Karpas-422 (cell line): ENCODE measurements at places on chromosomes 4 and X.

GRCh38 chr4:108700081-108700757 lies 49.8 kb downstream of the OSTC start:
- DNase-seq, result no peak

DNA sequence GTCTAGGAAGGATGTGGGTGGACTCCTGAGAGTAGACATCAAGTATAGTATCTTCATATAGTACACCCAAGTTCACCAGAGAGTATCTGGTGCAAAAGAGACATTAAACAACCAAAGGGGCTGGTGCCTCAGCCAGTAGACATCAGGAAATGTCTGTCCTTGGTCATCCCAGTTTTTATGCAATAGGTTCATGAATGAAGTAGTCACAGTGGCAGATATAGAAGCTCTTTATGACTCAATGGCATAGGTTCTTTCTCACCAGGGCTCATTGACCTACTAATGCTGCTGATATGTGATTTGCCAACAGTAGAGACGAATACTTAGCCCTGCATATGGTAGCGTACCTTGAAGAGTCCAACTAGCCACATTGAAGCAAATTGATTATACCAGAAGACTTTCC lies 45.0 kb upstream of the CCDC149 start:
- no peak for DNase-seq

DNA sequence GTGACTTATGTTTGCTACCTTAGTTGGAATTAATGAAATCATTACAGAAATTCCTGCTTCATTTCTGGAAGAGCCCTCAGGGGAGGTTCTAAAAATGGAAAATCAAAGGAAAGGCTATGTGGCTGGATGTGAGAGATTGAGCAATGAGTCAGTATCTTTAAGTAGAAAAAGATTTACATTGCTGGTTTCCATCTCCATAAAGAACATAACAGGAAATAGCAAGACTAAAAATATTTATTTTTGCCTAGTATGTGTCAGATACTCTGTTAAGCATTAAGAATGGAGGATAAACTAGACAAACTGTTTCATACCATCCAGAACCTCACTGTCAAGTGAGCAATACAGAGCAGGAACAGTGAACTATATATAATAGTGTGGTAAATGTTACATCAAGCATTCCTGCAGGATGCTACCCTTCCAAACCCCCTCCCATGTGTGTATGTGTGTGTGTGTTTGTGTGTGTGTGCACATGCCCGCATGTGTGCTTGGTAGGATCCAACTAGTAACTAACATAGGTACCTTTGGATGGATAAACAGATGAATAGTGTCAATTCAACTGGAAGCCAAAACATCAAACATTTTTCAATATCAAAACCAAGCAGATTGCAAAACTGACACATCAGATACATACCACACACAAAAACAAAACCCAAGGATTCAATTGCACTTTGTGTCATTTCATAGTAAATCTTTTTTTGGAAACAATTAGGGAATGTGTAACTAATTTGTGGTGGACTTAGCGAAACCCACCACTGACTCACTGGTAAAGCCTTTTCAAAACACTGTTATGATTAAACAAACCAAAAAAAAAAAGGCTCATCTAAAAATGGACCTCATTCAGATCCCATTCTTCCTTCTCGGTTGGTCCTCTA lies 223.4 kb downstream of the SHROOM3 start:
- DNase-seq, result no peak

GRCh38 chrX:1239681-1240142 lies 27.3 kb upstream of the CRLF2 start:
- no peak for DNase-seq

DNA sequence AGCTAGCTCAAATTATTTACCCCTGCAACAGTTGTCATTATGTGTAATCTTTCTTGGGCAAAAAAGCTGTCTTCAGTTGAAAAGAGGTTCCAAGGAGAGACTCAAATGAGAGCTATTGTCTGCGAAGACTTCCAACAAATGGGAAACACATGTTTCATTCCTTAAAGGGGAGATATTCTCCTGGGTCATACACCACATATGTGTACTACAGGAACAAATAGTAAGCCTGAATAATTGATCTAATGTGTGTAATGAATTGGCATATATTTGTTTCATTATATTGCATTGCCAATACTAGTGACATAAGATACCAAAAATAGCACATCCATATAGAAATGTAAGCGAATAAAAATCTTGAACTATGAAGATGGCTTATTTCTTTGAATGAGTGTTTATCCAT lies 950.9 kb upstream of the NDST4 start:
- DNase-seq, result no peak

DNA sequence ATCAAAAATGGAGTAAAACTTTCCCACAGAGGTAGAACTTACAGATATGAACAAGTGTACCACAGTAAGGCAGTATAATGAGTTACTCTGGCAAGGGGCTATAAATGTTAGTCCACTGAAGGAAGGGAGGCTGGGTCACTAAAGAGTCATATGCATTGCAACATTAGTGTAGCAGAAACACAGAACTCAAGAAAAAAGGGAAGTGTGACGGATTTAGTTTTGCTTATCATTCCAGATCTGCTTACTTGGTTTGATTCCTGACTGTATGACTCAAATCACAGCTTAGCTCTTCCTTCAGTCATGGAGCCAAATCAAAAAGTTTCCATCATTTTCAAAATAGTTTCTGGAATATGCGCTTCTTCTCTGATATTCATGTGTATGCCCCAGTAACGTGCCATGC lies 148.7 kb downstream of the FSTL5 start:
- no peak for DNase-seq

GRCh38 chr4:1636490-1637211 lies 47.5 kb downstream of the FAM53A start:
- no peak for DNase-seq

DNA sequence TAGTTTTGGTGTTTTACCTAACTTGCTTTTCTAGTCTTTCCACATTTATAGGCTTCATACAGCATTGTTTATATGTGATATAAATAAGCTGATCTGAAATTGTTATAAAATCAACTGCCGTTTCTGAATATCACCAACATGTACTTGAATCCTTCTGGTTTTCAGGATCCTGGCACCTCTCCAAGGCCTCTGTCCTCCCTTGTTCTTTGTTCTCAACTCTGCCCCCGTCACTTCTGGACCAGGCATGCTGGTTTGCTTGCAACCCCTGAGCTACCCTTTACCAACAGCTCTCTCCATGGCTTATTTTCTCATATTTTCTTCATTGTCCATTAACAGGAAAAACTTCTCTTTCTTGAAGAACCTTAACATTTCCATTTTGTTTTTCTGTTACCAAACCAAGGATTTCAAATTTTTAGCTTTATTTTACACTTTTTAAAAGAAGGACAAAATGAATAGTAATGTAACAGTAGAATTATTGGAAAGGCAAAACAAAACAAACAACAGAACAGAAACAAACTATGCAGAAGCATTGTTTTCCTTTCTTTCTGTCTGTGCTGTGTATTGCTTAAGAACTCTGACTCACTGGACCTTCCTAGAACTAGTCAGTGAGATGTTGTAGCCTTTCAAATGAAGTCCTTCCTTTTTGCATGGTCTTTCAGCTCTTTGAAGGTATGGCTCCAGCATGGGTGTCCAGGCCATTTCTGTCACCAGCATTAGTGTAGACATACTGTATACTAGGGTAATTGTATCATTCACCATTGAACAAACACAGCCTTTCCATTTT lies 44.8 kb downstream of the BANK1 start:
- no peak for DNase-seq

DNA sequence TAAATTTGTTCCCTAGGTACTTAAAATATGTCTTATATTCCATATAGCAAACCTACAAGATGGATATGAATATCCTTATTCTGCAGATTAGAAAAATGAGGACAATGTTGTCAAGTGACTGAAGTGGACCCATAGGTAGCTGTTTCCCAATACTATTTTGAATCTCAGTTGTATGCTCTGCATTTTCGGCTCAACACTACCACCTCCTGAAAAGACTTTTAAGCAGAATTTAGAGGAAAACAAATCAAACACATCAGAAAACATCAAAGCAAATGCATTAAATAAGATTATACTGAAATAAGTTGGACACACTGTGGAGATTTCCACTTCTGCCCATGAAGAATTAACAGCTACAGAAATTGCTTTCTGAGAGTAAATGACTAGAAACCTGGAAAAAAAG lies 488.7 kb downstream of the TRIML1 start:
- no peak for DNase-seq

GRCh38 chrX:50579955-50580354 lies 109.3 kb upstream of the DGKK start:
- peak; percentile 82 for DNase-seq

GRCh38 chrX:98627645-98628044 lies 1743.9 kb downstream of the RPA4 start:
- no peak for DNase-seq

GRCh38 chr4:48024522-48024921 lies 8.0 kb downstream of the NIPAL1 start:
- DNase-seq, result no peak

- DNase-seq, result no peak
Observed at GRCh38 chrX:120751683-120752082, 121.8 kb upstream of the C1GALT1C1 start.

- peak; percentile 41 for DNase-seq
Observed at GRCh38 chrX:12958059-12958458, 16.9 kb upstream of the TMSB4X start.

DNA sequence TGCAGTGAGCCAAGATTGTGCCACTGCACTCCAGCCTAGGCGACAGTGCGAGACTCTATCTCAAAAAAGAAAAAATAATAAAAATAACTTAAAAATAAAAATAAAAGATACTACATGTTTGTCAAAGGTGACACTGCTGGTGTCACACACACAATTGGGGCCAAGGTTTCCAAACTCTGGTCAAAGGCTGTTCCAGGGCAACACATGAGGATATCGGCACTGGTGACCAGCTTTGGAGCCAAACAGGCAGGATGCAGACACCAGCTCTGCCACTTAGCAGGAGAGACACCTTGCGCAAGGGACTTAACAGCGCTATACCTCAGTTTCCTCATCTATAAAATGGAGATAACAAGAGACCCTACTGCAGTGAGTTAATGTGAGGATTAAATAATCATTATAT lies 52.3 kb downstream of the CD99L2 start:
- DNase-seq, result no peak

DNA sequence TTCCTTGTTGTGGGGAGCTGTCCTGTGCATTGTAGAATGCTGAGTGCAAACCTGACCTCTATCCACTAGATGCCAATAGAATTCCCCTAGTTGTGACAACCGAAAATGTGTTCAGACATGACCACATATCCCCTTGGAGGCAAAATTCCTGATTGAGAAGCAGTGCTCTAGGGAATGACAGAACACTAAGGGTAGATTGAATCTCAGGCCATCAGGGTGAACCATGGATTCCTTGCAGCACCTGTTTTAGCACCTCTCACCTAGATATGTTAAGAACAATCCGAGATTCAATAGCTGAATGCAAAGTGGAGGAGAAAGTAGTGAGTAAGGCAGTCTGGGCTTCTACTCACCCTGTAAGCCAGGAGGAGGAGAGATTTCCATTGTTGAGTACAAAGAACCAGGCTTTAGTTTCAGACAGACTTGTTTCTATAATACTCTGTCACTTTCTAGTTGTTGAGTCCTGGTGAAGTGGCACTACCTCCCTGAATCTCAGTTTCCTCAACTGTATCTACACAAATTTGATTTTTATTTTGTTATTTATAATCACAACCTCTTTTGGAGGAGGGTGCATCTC lies 111.0 kb upstream of the RAP2C start:
- no peak for DNase-seq

DNA sequence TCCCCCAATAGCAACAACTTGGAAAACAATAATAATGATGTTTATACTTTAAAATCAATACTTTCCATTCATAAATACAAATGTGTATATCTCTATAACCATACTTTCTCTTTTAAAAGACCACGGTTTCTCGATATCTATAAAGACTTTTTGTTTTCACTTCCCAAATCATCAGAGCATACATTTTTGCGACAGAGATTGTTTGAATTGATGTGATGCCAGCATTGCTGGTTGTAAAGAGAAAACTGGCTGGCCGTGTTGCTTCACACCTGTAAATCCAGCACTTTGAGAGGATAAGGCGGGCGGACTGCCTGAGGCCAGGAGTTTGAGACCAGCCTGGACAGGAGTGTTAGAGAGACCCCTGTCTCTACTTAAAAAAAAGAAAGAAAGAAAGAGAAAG lies 77.6 kb upstream of the ZNF518B start:
- no peak for DNase-seq

GRCh38 chrX:72308566-72309296 lies 3.0 kb upstream of the CITED1 start:
- DNase-seq, result no peak

DNA sequence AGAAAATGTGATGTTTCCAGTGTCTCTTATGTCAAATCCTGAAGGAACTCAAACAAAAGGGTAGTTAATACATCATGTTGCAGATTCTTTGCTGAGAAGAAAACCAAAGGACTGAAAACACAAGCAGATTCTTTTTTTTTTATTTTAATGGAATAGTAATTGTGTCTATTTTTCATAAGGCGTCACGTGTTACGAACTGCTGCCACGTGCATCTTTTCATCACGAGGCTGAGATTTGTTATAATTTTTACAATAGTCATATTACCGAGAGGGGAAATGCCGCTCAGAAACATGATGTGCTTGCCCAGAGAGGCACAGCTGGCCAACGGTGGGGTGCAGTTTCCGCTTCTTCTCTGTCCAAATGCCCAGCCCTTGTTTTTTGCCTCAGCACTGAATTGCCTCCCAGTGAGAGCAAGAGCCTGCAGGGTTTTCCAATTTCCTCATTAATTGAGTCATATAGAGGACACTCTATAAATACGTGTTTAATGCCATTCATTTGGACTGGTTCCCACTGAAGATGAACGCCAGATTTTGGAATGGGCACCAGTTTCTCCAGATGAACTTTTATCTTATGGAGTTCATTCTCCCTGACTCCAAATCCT lies 225.3 kb downstream of the STK32B start:
- DNase-seq, result no peak

DNA sequence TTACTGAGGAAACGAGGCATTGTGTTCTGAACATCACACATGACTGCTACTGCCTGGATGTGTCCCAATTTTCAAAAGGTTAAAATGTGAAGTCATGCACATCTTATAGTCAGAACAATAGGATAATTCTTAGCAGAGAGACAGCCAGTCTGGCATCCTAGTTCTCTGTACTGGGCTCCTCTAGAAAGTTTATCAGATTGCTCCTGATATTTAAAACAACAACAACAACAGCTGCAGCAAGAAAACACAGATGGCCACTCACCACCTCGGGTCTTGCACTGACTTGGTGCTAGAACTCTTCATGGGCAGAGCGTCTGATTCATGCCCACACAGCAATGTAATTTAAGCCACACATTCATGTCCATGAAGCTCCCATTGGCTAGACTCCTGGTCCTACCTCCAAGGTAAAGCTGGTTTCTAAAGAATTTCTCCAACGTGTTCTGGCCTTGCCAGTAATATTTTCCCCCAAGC lies 33.3 kb upstream of the SLC2A9 start:
- no peak for DNase-seq

GRCh38 chr4:189113389-189113888 lies 827.2 kb upstream of the FRG1 start:
- no peak for DNase-seq

GRCh38 chrX:41889317-41890025 lies 33.9 kb downstream of the CASK start:
- no peak for DNase-seq

- no peak for DNase-seq
Observed at GRCh38 chrX:1185561-1185960, 26.9 kb downstream of the CRLF2 start.

- DNase-seq, result no peak
Observed at GRCh38 chr4:86058621-86059020, 301.2 kb downstream of the MAPK10 start.

GRCh38 chrX:68681443-68681941 lies 34.0 kb downstream of the STARD8 start:
- no peak for DNase-seq

GRCh38 chr4:89009115-89009514 lies 47.9 kb downstream of the FAM13A start:
- DNase-seq, result no peak

GRCh38 chr4:13441506-13441905 lies 42.6 kb downstream of the RAB28 start:
- no peak for DNase-seq
